CD4-positive, alpha-beta T cell treated with Interleukin-17A for 1 hour (primary cell): ENCODE measurements at places on chromosomes 11 and 22.

DNA sequence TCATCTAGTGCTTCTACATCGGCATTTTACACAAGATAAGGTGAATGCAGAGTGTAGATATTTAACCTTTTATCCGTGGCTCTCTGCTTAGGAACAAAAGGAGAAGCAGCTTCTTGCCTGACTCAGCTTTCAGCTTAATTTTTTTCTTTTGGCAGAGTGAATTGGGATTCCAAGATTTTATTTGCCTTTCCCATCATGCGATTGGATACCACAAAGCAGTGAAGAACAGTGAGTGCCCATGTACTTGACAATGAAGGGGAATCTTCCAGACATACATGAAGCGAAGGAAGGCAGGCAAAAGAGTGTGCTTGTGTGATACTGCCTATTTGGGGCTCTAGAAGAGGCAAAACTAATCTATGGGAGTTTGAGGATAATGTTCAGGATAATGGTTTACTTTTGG lies 17.0 kb upstream of the CHKA start:
- no peak for DNase-seq

DNA sequence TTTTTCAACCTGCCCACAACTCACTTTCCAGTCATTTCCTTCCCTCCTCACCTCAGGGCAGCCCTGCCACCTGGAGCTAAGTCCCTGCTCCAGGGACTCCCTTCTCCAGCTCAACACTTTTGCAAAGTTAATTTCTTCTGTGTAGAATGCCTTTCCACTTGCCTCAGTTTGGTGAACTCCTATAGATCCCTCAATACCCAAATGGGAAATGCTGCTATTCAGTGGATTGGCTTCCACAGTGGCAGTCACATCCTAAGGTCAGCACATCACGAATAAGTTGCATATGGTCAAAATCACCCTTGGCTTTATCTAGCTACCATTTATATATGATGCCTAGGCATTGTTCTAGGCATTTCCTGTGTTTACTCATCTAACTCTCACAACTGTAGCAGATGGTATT lies 23.6 kb downstream of the GDPD5 start:
- no peak for DNase-seq

DNA sequence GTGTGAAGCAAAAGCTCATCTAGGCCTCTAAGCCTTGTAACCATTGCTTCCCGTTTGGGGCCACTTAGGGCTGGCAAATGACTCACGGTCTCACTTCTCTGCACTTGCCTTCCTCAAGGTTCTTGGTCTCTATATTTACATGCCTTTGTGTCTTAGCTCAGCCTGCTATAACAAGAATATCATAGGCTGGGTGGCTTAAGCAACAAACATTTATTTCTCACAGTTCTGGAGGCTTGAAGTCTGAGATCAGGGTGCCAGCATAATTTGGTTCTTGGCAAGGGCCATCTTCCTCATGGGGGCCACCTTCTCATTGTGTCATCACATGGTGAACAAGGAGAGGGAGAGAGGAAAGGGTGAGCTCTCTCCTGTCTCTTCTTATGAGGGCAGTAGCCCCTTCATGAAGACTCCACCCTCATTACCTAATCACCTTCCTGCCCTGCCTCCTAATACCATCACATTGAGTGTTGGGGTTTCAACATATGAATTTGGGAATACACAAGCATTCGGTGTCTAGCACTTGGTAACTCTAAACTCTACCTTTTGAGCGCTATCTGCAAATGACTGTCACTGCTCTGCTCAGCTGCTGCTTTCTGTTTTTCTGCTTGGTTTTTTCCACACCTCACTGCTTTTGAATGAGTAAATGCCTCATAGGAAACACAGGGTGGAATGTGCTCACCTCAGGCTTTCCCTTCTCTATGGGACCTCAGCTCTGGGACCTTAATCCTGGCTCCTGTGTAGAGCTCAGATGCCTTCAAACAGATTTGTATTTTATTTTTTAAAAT lies 16.2 kb upstream of the ME3 start:
- DNase-seq, result no peak

DNA sequence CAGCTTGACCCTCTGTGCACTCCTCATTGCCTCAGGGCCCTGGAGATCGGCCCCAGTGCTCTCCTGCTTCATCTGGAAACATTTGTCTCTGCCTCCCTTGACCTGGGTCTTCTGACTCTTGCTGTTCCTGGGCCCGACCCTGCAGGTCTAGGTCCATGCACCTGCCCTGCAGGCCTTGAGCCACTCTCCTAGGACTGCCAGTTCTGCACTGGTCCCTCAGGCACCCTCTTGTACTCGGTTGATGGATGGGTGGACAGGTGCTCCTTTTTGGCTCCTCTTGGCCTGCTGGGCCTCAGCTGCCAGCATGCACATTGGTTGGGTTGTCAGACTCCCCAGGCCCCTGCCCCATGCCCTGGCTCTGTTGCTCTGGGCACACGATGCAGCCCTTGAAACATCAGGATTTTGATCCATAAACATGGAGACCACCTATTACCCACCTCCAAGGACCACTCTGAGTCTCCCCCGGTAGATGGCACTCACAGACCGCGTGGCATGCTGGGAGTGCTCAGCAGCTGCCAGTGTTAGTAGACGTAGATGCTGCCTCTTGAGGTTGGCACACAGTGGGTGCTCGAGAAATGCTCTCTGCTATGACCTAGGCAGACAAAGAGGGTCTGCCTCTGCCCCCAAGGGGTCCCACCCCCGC lies 20.2 kb upstream of the ACR start:
- DNase-seq, result no peak

DNA sequence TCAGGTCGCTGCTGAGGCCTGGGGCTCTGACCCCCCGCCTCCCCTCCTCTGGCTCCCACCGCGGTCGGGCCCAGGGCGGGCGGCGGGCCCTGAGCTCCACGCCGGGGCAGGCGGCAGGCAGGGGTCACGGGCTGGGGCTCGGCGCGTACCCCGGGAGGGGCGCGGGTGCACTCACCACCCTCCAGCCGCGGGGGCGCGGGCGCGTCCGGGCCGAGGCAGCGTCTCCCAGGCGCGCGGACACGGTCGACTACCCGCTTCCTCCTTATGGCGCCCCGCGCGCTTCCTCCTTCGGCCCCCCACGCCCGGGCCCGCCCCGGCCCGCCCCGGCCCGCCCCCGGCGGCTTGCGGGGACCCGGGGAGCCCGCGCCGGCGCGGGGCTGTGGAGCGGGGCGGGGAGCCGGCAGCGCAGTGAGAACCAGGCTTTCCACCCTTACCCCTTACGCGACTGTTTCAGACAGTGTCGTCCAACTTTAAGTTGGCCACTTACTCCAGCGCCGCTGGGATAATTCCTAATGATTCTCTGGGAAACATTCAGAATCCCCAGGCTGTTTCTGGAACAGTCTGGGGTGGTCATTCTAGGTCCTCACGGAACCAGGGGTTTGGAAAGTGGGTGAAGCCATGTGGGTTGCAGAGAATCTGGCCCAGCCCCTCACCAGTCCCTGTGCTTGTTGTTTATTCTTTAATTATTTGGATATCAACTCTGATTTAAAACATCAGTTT lies at the start of gene BID:
TSS of gene BID (minus strand) at position 264 of the 720 bp plus-strand sequence. CDS start 24,353 bp downstream, outside the sequence.
- DNase-seq, result peak; percentile 49

DNA sequence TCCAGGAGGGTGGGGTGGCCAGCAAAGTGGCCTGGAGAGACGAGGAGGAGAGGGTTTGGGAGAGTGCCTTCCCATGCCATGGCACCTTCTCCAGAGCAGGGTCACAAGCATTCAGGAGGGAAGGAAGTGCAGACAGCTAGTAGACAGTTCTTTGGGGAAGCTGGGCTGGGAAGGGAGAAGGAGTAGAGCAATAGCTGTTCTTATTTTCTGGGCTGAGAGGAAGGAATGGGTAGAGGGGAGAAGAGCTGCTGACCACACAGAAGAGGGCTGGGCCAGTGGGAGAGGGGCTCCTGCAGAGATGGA lies 14.8 kb upstream of the PICK1 start:
- no peak for DNase-seq
